ENCODE measurements at places on chromosomes 7 and 10.

DNA sequence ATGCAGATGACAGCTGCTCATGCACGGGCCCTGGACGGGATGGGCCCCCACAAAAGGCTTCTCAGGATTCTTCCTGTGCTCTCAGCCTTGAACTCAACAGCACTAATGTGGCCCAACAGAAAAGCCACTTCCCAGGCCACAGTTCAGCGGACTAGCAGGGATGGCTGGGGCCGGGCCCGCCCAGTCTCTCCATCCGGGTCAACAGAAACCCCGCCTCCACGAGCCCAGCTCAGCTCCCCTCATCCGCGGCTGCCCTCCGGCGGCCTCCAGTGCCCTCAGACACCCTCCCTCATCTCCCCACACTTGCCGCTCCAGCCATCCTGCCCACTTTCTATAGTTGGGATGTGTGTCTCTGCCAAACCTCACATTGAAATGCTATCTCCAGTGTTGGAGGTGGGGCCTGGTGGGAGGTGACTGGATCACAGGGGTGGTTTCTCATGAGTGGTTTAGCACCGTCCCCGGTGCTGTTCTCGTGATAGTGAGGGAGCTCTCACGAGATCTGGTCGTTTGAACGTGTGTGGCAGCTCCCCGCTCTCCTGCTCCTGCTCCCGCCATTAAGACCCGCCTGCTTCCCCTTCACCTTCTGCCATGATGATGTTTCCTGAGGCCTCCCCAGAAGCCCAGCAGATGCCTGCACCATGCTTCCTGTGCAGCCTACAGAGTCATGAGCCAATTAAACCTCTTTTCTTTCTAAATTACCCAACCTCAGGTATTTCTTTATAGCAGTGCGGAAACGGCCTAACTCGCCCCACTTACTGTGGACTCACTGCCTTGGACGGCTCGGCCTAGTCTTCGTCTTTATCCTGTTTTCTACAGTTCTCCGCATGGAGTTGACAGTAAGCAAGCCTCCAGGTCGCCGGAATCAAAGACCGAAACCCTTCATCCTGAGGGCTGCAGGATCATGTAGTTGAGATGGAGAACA, 169.9 kb upstream of the RNF32 start:
- DNase-seq, result no peak

DNA sequence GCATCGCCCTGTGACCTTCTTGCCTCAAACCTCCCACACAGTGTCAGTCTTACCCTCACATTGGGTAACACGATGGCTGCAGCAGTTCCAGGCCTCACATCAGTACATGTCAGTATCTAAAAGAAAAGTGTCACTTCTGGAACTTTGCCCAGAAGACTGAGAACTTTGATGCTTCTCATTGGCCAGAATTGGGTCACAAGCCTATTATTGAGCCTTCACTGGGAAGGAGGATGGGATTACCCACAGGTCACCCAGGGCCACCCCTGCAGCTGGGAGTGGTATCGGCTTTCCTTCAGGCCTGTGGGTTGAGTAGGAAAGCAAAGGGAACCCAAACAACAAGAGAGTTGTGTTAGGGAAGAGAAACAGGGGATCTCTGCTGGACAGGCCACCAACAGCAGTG, 111.5 kb downstream of the NPY start:
- DNase-seq, result no peak

DNA sequence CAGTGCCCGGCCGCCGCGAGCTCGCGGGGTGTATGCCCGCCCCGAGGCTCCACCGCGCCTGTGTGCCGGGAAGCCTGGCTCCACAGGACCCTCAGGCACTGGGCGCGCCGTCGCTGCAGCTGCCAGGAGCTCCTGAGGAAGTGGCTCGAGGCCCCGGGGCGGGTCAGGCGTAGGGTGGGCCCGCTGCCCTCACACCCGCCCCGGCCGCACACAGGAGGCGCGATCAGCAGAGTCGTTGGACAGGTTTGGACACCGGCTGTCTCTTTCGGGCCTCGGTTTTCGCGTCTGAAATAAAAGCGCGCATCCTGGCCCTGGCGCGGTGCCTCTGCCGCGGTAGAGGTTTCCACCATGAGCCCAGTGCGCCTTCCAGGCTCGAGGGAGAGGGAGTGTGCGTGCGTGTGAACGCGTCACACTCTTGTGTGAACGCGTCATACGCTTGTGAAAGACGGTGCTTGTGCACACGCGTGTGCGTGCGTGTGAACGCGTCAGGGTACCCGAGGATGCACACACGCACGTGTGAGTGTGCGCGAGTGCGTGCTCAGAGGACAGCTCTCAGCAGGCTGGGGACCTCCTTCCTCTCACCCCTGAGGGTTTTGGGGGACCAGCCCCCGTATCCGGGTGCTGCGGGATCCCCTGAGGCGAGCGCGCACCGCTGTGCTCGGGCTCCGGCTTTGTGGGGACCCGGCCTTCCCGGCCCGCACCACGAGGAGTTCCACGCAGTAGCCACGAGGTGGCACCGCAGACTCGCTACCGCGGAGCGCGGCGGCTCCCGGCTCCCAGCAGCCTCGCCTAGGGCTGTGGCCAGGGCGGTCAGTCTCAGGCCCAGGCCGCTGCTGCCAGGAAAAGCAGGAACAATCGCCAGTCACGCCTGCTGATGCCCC, 83.8 kb downstream of the BMS1 start:
- peak; percentile 15 for DNase-seq

- peak; percentile 91 for DNase-seq
Measured at GRCh38 chr7:141585592-141586510, 34.6 kb downstream of the AGK start.
